ENCODE measurements at places on chromosomes 6 and 20.

GRCh38 chr6:15654250-15654649 lies 8.6 kb downstream of the DTNBP1 start:
- DNase-seq, result no peak

DNA sequence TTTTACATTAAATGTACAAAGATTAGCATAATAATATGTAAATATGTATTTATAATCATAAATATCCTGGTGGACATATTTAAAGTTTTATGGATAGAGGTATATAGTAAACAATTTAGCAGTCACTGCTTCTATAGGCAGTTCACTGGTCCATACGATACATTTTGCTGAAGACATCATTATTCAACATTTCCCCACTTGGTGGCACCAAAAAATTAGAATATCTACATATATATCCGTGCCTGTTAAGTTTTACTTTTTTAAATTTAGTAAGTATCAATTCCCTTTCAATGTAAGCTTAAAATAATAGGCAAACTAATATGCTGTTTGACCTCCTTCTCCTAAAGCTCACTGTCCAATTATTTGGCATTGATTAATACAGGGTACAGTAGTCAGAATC lies 64.2 kb downstream of the LMBRD1 start:
- DNase-seq, result no peak

DNA sequence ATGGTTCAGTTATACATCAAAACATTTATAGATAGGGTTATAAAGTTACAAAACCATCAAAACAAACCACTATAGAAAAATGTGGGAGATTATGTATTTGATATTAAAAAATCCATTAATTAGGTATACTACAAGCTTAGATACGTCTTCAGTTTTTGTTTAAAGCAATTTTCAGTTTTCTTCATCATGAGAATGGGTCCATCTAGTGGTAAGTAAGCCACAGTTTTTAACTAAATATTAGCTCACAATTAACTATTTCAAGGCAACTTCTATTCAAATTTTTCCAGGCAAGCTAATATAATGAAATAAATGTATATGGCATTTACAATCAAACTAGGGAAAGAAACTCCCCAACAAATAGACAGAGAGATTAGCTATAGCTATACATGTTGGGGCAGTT lies 44.4 kb downstream of the RNGTT start:
- DNase-seq, result no peak

DNA sequence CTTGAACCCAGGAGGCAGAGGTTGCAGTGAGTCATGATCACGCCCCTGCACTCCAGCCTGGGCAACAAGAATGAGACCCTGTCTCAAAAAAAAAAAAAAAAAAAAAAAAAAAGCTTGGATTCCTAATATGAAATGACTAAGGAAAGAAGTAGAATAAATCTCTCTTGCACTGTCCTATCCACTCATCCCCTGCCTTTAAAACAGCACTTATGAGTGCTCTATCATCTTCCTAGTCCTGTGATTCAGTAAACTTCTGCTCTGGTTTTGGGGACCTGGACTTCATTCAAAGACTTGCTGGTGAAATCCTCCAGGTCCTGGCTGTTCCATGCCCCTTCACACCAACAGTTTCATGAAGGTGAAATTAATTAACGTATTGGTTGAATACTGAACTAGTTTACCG lies 29.6 kb downstream of the TNFAIP3 start:
- DNase-seq, result no peak

DNA sequence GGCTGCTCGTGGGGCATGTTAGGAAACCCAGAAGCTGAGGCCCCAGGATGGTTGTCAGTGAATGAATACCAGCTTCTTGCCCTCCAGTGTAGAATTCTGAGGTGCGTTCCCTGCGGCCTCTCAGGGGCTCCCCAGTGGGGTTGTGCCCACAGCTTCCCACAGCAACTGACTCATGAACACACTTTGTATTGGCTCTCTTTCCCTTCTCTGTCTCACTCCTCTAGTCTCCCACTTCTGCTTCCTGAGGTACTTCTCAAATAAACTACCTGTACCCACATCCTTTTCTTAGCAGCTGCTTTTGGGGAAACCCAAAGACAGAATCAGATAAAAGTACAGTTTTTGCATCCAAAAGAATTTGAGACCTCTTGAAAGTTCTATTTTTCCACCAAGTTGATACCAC lies 107.7 kb upstream of the JAG1 start:
- DNase-seq, result no peak

DNA sequence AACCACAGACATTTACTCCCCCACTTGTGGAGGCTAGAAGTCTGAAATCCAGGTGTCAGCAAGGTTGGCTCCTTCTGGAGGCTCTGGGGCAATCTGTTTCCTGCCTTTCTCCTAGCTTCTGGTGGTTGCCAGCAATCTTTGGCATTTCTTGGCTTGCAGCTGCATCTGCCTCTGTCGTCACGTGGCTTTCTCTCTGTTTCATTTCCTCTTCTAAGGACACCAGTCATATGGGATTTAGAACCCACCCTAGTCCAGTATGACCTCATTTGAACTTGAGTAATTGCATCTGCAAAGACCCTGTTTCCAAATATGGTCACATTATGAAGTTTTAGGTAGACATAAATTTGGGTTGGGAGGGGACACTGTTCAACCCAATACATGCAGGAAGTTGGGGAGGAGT lies 56.2 kb upstream of the EPB41L1 start:
- peak; percentile 37 for DNase-seq

DNA sequence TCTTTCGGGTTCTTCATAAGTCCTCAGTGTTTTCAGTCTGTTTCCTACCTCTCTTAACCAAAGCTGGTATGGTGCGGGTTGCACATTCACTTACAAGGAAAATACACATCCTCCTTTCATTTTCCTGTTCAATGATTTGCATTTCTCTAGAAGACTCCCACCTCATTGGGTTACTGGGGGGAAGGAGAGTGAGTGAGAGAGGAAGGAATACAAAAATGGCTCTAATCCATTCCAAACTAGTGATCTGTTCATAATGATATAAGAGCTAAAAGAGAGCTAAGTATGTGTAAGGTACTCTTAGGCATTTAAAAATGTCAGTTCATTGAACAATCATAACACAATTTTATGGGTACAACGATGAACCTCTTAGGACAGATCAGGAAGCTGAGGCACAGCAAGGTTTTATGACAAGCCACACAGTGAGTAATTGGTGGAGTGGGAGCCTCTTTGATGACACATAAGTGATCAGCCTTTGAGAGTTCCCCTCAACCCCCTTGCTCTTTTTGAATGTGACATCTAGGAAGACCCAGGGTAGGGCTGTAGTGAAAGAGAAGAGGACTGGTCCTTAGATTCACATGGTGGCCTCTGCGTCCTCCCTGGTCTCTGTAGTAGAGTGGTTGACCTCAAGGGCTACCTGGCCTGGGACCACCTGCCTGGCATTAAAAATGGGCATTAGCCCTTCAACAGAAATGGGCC lies 328.4 kb upstream of the SOX4 start:
- DNase-seq, result no peak

GRCh38 chr6:408148-408547 lies 16.6 kb downstream of the IRF4 start:
- no peak for DNase-seq

GRCh38 chr20:61478611-61479305 lies 226.7 kb downstream of the CDH4 start:
- no peak for DNase-seq

DNA sequence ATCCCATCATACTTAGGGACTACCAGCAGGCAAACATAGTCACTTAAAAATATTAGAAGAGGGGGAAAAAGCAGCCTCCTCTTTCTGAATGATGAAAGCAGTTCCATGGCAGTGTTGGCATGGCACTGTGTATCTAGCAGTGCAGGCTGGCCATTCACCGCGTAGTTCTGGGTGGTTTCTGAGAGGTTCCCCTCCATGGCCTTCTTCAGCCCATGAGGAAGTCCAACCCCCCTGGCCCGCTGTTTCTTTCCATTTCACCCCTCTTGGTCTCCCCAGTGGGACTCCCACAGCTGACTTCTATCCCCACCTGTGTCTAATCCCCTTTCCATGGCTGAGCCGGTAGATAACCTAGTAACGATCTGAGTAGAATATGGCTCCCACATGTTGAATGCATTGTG lies 17.0 kb downstream of the PPARD start:
- no peak for DNase-seq

GRCh38 chr20:44014807-44015732 lies 100.4 kb downstream of the TOX2 start:
- DNase-seq, result no peak

GRCh38 chr6:20710341-20710740 lies 176.1 kb downstream of the CDKAL1 start:
- no peak for DNase-seq

DNA sequence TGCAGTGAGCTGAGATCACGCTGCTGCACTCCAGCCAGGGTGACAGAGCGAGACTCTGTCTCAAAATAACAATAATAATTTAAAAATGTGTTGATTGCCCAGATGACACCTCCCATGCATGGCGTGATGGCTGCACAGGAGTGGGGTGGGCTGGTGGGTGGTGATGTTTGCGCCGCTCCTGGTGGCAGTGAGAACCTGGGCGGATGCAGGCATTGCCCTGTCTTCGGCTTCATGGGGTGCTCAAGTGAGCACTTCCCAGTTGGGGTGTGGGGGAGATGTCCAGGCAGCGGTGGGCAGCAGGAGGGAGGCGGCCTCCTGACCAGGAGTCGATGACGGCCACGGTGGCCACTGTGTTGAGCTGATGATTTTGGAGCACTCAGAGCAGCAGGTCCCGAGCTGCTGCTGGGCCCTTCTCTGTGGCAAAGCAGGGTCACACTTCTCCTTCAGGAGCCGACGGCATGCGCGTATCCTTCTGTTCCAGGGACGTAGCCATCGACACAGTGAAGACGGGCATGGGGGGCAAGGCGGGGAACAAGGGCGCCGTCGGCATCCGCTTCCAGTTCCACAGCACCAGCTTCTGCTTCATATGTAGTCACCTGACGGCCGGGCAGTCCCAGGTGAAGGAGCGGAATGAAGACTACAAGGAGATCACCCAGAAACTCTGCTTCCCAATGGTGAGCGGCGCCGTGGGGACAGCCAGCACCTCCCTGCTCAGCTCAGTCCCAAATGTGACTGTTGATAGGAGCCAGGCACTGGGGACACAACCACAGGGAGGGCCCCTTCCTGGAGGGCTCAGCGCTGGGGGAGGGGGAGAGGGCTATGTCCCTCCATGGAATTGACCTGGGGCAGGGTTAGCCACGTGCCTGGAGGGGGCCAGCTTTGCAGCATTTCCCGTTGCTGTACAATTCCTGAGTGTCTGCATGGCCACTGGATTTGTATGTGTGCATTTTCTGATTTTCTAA lies 89.7 kb downstream of the SYNJ2 start:
- DNase-seq, result no peak

- DNase-seq, result no peak
These were observed 52.5 kb downstream of the MAN1A1 start for GRCh38 chr6:119297049-119297448.

- no peak for DNase-seq
These were observed 13.4 kb downstream of the PHIP start for GRCh38 chr6:79064635-79065034.

DNA sequence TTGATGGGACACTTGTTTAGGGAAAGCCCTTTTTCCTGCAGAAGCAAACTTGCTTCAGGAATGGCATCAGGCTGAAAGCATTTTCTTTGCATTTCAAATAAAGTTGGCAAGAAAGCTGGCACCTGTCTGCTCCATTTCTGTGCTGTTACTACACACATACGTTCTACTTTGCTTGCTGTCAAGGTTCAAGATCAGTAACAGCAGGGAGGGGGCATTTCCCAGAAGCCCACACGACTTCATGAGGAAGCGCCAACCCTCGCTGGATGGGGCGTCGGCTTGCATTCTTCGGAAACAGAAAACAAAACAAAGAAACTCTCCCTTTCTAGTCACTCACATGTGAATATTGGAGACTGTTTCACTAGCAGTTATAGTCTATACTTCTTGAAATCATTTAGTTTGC lies 46.4 kb downstream of the AKAP12 start:
- DNase-seq, result no peak

- DNase-seq, result peak; percentile 4
These were observed 107.5 kb downstream of the FAXC start for GRCh38 chr6:99241905-99242534.

DNA sequence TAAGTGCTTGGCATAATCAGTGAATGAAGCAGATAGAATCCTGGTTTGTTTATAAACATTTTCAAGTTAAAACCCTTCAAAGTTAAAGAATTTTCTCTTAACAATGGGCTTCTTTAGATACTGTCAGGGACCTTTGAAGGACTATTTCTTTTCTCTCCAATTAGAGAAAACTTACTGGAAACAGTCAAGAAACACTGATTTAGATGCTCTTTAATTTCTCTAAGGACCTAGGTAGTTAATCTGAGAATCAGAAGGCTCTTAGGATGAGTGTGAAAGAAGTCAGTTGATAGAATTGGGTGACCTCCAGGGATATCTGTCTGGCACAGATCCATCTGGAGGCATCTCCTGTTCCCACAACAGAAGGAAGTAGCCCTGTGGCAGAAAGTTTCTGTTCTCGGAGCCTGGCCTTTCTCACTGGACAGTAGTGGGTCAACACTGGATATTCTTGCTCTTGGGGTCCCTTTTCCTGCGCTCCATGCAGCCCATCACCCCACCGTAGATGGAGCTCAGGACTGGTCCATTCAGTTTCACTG lies 22.5 kb downstream of the KIAA0408 start:
- no peak for DNase-seq

- no peak for DNase-seq
These were observed 22.3 kb upstream of the SMOC2 start for GRCh38 chr6:168418711-168419121.

DNA sequence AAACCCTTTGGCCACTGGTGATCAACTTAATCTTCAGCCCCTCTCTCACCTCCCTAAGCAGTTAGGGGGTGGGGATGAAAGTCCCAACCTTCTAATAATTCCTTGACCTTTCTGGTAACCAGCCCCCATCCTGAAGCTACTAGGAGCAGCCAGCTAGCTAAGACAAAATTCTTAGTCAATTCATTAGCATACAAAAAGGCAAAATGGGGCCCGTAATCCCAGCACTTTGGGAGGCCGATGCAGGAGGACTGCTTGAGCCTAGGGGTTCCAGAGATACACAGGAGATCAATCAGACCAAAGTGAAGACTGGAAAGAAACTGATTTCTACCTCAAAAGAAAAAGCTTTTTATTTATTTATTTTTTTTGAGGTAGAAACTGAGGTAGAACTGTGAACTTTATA lies 1.8 kb downstream of the ASCC3 start:
- no peak for DNase-seq

Measured in fibroblast of the conjunctiva (primary cell).